Astrocyte of the spinal cord (primary cell): ENCODE measurements at places on chromosomes 6 and 20.

DNA sequence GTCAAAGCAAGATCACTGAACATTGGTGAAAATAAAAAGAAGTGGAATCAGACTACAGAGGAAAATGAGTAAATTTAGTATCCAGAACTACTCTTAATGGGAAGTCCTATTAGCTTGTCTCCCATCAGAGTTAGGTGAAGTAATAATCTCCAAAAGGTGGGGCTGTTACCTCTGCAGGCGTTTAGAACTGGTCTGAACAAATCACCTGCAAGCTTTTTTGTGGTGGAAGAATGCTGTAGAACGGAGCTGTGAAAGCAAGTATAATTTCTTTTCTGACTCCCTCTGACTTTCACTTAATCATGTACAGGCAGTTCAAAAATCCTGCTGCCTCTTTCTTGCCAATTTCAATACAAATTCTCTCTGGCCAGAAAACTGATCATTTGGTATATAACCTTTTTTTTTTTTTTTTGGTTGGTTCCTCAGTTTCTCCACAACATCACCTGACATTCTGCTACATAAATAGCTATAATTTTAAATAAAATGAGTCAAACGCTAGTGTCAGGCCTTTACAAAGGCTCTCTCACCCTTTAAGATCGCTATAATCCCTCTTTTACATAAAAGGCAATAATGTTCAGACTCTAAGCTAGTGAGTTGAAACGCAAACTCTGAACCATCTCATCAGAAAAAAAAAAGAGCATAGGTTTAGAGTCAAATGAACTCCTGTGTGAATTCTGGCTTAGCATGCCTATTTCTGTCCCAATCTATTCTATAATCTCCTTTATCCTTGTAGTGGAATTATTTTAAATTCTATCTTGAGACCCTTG, 38.8 kb downstream of the CITED2 start:
- DNase-seq, result no peak

DNA sequence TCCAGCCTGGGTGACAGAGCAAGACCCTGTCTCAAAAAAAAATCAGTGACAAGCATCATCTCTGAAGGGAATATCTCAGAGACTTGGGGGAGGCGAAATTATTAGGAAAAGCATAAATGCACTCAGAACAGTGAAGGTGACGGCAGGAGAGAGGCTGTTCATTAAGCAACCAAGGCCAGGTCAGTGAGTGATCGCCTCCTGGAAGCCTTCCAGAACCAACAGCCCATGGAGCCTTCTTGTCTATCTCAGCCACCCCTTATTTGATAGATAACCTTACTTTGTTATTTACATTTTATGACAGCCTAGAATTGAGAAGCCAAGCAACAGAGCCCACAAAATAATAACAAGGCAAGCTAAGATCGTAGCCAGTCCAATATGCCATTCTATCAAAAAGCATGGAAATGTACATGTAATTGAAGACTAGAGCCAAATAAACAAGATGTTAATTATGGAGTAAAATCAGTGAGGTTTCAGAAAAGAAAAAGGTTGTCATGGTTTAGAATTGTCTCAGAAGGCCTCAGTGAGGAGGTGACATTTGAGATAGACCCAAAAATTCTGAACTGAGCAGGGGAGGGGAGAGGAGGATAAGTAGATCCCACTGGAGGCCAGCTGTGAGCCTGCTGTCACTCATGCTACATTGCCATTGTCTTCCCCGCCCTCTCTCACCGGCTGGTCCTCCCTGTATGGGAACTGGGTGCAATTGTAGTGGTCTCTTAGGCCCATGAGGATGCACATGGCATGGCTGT, 17.8 kb downstream of the BNIP5 start:
- no peak for DNase-seq

DNA sequence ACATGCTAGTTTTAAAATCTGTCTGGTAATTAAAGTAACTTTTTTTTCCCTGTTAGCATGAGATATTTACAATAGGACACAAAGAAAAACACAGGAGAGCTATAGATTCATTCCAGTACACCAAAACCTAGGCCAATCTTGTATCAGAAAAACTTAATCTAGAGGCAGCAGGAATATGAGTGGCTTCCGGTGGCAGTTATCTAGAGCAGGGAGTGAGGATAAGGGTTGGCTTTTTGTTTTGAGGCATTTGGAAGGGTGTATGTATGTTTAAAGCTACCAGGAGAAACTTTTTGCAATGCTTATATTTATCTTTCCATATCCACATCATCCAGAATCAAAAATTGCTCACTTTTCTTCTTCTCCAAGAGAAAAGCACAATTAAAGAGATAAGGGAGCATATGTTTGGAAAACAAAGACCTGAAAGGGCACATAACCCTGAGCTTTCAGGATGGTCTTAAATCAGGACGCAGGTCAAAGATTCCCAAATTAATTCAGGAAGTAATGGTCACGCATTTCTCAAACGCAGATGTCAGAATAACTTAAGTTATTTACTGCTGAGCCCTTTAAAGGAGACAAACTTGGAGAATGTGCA, 13.1 kb downstream of the TFAP2A start:
- no peak for DNase-seq

DNA sequence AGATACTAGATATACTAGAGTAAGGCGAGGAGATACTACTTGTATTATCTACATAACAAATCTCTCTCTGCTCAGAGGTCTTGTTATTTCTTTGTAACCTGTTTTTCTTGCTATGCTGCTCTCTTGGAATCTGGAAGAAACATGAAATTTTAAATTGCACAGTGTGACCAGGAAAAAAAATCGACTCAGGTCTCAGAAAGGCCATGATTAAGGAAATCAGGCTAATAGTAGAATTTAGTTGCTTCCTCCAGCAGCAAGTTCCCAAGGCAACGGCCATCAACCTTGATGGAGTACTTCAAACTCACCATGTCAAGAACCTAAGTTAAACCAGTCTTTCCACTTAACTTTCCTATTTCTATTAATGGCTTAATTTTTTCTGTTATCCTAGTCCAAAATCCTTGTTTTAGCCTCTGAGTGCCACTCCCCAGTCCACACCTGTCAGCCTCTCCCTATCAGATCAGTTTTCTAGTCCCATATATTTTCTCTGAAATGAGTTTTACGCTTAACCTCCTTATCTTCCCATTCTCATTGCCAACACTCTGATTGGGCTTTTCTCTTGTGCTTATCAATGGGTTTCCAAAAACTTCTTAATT, 87.7 kb upstream of the BEND3 start:
- DNase-seq, result no peak

GRCh38 chr6:62229231-62229630, 56.8 kb downstream of the KHDRBS2 start:
- no peak for DNase-seq

DNA sequence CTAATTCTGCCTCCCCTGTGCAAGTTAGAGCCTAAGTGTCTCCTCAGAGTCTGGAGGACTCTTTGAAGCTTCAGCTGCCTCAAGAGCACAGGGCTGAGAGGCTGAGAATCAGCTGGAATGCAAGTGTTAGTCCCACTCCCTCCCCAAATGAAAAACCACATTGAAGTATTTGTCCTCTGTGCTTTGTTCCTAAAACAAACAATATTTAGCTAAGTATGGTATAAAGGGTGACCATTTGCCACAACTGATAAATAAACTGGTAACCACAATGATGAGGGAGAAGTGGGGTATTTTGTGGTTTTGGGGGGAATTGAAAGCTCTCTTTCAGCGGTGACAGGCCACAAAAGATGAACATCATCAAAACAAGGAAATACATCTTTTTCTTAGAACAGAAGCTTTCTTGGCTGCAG, 91.7 kb upstream of the HDDC2 start:
- no peak for DNase-seq

DNA sequence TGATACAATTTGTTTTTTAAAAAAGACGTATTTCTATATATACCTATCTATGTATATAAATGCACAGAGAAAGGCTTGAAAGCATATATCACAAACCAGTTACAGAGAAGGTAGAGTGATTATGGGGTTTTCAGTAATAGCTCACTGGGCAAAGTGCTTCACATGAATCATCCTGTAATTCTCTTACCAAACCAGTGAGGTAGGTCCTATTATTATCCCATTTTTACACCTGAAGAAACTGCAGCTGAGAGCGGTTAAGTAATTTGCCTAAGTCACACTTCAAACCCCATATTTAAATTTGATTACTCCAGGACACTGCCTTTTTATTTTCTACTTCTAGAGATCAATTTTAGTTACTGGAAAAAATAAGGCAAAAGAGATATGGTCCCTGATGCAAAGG, 4.4 kb downstream of the GSS start:
- no peak for DNase-seq

- no peak for DNase-seq
Observed at GRCh38 chr6:19599796-19600464, 237.2 kb upstream of the ID4 start.
